ENCODE measurements at places on chromosomes 11 and 22.

- no peak for DNase-seq
These were observed 81.2 kb downstream of the PACS1 start for GRCh38 chr11:66151273-66151672.

GRCh38 chr22:27292542-27293299, 508.8 kb downstream of the MN1 start:
- no peak for DNase-seq

DNA sequence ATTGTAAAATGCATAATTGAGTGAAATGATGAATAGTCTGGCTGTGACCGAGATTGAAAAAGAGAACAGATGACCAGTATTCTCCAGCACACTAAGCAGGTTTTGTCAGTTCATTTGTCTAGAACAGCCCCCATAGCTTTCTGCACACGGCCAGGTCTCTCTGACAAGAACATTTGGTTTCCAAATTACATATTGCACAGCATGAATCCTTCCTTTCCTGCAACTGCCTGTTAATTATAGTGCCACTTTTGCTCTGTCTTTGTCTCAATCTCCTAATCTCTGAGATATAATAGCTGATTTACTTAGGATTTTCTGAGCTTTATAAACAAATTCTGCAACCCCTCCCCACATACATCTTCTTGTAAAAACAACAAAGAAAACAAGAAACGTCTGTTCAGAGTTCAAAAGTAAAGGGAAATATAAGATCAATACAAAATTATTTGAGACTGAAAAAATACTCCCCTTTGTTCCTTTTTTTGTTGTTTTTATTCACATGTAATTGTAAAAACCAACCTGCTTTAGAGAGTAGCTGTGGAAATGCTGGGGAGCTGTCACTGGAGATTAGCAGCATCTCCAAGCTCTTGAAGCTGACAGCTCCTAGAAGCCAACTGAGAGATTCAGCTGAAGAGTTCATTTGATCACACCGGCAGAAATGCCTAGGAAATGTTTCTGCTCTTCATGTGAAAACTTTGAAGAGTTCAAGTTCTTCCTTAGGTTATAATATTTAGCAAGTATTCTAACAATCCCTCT, 998.1 kb downstream of the DLG2 start:
- DNase-seq = no peak

DNA sequence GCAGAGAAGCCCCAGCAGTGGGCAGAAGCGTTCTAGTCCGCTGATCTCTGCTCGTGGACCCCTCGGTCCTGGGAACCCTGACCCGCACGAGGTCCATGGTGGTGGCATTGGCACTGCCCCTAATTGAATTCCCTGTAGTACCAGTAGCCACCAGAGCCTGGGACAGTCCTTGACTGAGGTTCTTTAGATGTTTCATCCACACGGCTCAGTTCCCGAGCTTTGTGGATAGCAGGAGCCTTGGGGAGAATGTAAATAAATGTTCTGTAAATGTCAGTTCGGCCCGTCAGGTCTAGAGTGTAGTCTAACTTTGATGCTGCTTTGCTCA, 39.4 kb upstream of the SEPTIN5 start:
- no peak for DNase-seq

GRCh38 chr11:102323542-102324251, 6.4 kb downstream of the BIRC3 start:
- DNase-seq = no peak

DNA sequence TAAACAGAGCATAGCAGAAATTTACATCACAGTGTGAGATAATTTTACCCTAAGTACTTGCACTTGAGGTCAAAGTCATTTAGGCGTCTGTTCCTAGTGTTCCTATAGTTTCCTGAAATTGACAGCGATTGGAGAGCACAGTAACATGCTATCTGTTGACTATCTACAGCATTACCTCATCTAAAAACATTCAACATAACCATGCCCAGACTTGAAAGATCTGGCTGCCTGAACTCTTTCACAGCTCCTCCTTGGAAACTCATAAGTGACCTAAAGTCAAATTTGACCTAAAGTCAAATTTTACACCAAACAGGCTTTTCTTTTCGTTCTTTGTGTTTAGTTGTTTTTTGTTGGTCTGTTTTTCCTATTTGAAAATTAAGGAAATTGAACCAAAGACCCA, 233.8 kb upstream of the UBASH3B start:
- no peak for DNase-seq

DNA sequence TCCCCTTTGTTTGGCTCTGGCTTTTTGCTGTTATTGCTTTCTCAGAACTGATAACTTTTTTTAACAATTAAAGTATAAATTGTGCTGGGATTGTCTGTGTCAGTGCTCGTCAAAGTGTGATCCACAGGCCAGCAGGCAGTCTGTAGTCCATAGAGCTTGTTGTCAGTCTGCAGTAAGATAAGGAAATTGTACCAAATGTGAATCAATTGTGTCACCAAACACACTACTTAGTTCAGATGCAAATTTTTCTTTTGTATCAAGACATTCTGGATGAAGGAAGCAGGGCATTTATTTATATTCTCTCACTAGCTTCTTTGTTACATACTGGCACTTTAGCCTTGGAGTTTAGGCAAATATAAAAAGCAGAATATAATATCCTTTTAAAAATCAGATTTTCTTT, 121.0 kb downstream of the WNT11 start:
- no peak for DNase-seq

DNA sequence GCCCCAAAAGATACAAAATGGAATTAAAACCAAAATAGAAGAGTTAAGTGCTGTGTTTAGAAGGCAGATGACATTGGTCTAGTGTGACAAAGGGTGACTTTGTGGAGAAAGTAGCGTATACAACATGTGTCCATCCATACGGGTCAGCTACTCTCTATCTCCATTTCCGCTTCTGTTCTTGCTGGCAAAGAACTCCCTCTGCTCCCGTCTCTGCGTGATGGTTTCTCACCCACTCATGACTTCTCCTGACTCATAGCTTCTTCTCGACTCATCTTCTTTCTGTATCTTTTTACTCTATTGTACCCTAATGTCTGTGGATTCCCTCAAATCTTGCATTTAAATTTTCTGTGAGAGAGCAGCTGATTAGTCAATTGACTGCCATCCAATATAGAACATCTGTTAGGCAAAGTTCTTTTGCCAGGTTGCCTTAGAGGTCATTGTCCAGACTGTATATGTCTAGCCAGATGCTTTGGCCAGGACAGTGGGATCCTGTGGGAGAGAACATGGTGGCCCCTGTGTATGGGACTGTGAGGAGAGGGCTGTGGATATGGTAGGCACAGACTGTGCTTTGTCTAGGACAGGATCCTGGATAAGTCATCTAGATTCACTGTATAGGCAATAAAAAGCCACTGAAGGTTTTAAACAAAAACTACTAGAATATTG, 28.4 kb downstream of the MMP13 start:
- no peak for DNase-seq

DNA sequence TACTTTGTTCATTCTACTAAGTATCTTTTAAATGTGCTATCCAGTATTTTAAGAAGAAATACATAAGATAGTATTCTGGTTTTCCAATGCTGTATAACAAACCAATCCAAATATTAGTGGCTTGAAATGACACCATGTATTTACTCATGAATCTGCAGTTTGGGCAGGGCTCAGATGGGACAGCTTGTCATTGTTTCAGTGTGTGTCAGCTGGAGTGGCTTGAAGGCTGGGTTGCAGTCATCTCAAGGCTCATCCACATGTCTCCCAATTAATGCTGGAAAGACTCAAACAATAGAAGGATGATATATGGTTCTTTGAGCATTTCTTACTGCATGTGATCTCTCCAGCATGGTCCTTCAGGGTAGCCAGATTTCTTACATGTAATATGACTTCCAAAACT, 146.2 kb downstream of the ARHGAP42 start:
- no peak for DNase-seq

DNA sequence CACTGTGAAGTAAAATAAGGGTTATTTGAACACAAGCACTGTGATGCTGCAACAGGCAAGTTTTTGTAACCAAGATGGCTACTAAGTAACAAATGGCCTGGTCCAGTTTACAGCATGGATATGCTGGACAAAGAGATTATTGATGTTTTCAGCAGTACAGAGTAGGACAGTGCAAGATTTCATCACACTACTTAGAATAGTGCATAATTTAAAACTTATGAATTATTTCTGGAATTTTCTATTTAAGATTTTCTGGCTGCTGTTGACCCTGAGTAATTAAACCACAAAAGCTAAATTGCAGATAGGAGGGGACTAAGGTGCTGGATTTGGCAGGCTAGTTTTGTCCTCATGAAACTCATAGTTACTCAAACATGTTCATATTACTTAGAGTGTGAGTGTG, 33.1 kb downstream of the CEP295 start:
- DNase-seq = no peak
